ENCODE measurements at places on chromosomes 7 and 10.

DNA sequence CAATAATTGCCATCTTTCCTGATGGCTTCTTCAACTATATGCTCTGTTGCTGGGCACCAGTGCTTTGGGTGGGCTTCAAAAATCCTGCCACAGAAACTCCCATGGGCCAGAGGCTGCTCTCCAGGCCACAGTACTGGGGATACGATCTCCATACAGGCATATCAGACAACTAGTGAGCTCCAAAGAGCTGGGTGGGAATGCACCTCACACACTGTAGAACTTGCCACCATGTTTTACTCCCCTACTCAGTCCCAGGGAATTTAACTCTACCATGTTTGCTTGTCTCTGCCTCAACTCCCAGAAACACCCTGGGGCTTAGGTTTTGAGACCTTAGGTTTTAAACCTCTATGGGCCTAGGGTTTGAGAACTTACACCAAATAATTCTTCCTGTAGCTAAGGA is 20.5 kb upstream of the TRUB1 start:
- DNase-seq: no peak

DNA sequence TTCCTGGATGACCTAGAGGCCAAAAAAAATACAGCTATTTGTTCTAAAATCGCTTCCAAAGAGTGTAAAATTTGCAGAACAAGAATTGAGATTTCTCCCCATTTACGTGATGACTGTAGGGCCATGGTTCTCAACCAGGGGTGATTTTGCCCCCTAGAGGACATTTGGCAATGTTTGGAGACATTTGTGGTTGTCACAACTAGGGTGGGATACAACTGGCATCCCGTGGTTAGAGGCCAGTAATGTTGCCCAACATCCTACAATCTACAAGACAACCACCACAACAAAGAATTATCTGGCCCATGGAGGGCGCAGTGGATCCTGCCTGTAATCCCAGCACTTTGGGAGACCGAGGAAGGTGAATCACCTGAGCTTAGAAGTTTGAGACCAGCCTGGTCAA is 22.8 kb upstream of the MALSU1 start:
- DNase-seq: peak; percentile 13

GRCh38 chr7:135900065-135900546 is 77.1 kb downstream of the MTPN start:
- no peak for DNase-seq

DNA sequence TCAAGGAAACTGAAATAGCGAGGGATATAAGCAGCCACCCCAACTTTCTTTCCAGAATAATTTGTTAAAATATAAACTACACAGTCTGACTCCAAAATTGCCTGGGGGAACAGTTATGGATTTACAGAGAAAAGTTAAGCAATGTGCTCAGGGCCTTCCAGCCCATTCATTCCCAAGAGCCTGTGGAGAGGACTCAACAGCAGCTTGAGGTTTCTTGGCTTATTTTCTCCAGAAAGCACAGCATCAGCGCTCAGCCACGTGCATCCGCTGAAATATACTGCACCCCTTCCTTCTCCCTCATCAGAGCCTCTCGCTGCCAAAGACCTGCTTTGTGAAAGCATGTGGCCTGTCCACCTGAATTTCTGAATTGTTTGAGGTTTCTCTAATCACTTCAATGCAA is 375.2 kb upstream of the VWC2 start:
- no peak for DNase-seq

DNA sequence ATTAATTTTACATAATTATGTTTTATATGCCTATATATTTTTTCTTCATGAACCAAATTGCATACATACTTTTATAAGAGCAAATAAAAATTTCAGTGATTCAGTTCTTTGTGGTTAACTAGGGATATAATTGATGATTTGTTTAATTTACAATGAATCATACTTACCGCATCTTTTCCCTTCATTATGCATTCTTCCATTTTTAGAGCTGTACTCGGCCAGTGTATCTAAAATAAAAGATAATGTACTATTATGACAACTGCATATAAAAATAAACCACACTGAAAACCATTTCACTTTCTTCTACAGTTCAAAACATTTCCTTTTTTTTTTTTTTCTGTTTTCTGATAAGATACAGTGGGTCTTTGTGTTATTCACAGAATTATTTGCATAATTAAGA is 179.9 kb downstream of the SEMA3E start:
- DNase-seq: peak; percentile 70

- DNase-seq: no peak
Measured at GRCh38 chr7:99384523-99384922, 10.0 kb downstream of the ARPC1B start.

DNA sequence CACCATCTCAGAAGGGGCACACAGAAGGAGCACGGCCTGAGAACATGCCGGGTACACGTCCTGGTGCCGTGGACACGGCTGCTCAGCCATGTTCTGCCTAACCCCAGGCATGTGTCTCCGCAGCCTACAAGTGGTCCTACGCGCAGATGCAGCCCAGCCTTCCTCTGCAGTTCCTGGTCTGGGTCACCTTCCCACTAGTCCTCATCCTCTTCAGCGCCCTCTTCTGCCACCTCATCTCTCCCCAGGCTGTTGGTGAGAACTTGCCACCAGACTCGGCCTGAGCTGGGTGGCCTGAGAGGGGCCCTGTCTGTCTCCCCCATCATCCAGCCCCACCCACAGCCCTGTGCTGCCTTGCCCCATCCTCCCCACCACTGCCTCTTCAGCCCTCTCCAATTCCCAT is 5.3 kb downstream of the CLCN1 start:
- DNase-seq: no peak

DNA sequence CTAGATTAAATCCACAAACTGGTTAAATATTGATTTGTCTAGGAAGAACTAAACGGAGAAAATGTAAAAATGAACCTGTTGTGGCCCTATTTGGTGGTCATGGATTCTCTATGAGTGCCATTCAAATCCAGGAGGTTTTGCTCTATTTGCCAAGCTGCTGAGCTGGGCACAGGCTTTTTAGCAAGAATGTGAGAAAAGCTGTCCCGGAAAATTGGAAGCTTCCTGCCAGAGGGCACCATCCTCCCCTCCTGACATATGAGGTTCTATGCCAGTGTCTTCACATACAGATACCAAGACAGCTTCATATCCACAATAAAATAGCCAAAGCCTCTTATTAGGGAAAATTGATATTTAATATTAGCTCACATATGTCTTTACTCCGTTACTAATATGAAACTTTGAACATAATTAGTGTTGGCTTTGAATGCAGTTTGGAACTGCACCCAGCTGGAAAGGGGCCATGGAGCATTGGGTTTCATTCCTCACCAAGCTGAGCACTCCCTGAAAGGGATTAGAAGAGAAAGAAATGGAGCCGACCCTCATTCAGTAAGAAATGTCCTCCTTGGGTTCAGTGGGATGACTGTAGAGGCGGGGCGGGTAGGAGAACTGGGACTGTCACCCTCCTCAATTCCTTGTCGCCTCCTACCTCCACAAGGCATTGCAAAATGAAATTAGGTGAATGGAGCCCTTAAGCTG is 47.8 kb downstream of the NRCAM start:
- DNase-seq: no peak
